ENCODE measurements at places on chromosomes 6 and 20.

DNA sequence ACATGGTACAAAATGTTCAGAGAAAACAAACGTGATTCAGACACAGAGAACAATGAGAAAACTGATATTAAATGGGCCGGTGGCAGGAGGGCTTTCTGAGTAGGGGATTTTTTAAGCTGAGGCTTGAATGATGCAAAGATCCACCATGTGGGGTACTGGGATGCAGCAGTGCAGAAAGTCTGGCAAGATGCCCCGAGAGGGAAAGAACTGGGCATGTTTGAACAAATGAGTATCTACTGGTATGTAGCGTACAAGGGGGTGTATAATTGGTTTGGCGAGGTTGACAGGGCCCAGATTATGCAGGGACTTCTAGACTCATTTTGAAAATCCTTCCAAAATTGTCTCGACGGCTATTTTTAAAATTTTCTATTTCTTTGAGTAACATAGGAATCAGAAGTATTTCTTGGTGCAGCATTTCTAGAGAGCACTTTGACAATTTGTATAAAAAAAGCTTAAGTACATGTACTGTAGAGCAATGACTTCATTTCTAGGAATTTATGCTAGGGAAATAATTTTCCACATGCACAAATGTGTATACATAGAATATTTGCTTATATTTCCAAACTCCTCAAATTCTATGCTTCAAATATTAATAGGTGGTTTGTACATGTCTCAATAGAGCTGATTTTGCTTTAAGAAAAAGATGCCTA, 119.6 kb upstream of the DOK5 start:
- peak; percentile 32 for DNase-seq

DNA sequence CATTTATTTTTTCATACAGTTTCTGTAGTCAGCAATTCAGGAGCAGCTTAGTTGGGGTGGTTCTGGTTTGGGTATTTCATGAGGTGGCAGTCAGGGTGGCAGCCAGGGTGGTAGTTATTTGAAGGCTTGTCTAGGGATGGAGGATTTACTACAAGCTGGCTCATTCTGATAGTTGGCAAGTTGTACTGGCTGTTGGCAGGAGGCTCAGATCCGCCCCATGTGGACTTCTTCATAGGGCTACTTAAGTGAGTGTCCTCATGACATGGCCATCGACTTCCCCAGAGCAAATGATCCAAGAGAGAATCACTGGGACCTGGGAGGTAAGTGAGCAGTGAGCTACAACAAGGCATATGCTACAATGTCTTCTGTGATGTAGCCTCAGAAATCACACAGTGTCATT, 22.4 kb upstream of the CDKAL1 start:
- no peak for DNase-seq

GRCh38 chr6:139029470-139030227, 1.1 kb downstream of the ABRACL start:
- peak; percentile 61 for DNase-seq

GRCh38 chr6:3271756-3272155, 13.0 kb downstream of the PSMG4 start:
- DNase-seq: no peak

DNA sequence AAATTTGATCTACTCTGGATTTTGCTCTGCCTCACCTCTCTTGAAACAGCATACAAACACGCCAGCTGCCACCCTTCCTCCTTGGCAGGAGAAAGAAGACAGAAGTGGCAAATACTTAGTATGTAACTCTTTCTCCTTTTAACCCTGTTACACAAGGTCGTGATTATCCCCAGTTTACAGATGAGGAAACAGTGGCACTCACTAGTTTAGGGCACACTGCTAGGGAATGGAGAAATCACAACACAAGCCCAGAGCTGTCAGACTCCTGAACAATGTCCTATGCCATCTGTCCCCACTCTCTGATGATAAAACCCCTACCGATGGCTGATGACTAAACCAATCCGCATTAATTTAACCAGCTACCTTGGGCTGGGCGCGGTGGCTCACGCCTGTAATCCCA, 79.7 kb downstream of the FGD2 start:
- no peak for DNase-seq

- no peak for DNase-seq
Measured at GRCh38 chr20:15921930-15922329, 651.3 kb downstream of the KIF16B start.

- DNase-seq: peak; percentile 33
Measured at GRCh38 chr6:113862112-113862511, 5.0 kb downstream of the MARCKS start.

- peak; percentile 34 for DNase-seq
Measured at GRCh38 chr6:156890627-156891314, 113.6 kb downstream of the ARID1B start.

- DNase-seq: peak; percentile 45
Measured at GRCh38 chr6:52415917-52416628, 4.1 kb upstream of the EFHC1 start.

- DNase-seq: no peak
Measured at GRCh38 chr6:107894809-107895396, 63.1 kb downstream of the SEC63 start.

DNA sequence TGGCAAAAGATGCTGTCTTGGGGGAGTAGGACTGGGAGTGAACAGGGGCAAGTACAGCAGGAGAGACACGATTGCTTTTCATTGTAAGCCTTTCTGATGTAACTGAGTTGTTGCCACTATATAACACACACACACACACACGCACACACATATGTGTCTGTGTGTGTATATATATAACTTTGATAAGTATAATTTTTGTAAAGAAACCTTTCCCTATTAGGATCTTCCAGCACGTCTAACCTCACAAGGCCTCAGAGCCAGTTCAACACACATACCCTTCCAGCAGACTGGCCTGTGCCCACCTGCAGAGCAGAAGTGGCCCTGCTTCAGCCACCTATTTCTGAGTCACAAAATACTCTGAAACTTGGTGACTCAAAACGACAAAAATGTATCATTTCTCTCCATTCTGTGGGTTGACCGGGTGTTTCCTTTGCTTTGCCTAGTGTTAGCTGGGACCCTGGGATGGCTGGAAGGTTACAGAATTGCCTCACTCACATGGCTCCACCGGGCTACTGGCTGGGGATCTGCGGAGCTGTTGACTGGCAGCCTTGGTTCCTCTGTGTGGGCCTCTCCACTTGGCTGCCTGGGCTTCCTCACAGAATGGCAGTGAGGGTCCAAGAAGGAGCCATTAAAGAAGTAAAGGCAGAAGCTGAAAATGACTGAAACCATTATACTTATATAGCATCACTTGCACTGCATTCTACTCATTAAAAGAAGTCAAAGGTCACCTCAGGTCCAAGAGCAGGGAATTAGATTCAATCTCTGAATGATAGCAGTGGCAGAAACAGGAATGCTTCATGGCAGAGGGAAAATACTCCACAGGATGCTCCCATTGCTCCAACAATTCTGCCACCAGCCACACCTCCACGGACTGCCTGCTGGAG, 126.4 kb downstream of the BANF2 start:
- no peak for DNase-seq

DNA sequence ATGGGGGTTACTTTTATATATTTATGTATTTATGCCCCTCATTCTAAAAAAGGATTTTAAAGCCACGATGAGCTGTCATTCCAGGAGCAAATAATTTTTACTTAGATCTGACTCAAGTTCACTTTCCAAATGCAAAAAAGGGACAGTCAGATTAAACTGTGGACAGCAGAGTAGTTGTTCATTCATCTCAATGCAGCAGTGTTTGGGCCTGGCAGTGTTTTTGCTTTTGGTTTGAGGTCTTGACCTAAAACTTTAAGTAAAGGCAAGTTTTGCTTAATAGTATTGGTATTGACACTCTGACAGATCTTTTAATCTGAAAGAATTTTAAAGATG, 13.9 kb downstream of the JARID2 start:
- DNase-seq: no peak

GRCh38 chr20:9040863-9041524, 27.9 kb upstream of the PLCB4 start:
- DNase-seq: peak; percentile 29

DNA sequence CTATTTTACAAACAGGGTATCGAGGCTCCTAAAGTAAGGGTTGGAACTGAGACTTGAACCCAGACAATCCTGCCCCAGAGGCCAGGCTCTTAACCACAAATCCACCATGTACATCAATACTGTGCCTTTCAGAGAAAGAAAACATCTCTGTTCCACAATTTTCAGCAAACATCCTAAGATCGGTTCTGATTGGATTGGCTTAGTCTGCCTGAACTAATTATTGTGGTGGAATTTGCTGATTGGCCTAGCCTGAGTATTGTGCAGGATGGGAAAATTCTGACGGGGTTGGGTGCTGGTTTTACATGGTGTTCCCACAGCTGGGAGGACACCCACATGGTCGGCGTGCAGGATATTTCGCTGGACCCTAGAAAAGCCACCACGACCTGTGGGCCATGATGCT, at the start of gene CLPSL1:
CLPSL1 (plus strand) TSS at position 301 of the 400 bp plus-strand sequence; CDS start at position 393, 92 bp downstream.
- DNase-seq: no peak

GRCh38 chr6:12010635-12011275, 1.4 kb upstream of the HIVEP1 start:
- DNase-seq: peak; percentile 53

DNA sequence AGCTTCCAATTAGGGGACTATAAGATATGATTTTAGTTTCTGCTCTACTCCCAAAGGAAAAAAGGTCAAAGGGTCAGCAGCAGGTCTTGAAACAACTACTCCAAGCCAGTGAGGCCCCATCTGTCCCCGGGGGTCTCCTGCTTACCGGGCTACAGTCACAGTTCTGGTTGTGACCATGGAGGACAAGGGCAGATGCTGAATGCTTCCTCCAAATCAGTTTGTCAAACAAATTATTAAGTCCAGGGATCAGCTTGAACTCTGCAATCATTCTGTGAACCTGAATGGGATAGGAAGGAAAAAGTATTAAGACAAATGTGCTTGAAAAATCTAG, 60.2 kb downstream of the MYH7B start:
- no peak for DNase-seq

- DNase-seq: no peak
Measured at GRCh38 chr20:41927189-41927588, 309.0 kb upstream of the CHD6 start.

- DNase-seq: peak; percentile 42
Measured at GRCh38 chr6:139713900-139714506, 339.6 kb upstream of the CITED2 start.

GRCh38 chr6:111658462-111659154, 52.9 kb upstream of the TRAF3IP2 start:
- peak; percentile 86 for DNase-seq

DNA sequence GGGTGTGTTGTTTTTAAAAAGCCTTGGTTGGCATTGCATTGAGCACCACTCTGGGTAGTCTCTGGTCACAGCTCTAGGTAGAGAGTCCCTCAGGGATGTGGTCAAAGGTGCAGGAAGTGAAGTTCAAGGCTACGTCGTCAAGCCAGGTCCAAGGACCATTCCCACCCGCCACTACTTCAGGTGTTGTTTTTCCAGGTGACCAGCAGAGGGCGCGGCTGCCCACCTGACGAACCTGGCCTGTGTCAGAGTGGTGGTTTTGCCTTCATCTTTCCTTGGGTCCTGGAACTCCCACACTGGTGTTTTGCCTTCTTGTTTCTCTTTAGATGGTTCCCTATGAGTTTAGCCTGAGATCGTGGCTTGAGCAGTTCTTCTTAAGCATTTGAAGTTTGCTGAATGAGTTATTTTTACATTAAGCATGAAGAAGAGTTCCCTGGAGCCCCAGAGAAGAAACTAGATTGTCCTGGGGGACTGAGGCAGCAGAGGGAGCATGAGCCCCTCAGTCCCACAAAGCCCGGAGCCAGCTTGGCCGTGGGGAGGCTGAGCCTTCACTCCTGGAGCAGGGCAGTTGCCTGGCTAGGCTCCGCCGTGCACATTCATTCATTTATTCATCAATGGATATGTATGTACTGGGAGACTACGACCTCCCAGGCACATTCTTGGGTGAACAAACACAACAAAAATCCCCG, 5.6 kb upstream of the PHACTR3 start:
- peak; percentile 1 for DNase-seq

- DNase-seq: peak; percentile 26
Measured at GRCh38 chr6:37433657-37434271, 743 bp downstream of the CMTR1 start.

- DNase-seq: no peak
Measured at GRCh38 chr20:6091661-6092060, 31.2 kb downstream of the FERMT1 start.

- no peak for DNase-seq
Measured at GRCh38 chr6:124885171-124885570, 77.1 kb upstream of the RNF217 start.

DNA sequence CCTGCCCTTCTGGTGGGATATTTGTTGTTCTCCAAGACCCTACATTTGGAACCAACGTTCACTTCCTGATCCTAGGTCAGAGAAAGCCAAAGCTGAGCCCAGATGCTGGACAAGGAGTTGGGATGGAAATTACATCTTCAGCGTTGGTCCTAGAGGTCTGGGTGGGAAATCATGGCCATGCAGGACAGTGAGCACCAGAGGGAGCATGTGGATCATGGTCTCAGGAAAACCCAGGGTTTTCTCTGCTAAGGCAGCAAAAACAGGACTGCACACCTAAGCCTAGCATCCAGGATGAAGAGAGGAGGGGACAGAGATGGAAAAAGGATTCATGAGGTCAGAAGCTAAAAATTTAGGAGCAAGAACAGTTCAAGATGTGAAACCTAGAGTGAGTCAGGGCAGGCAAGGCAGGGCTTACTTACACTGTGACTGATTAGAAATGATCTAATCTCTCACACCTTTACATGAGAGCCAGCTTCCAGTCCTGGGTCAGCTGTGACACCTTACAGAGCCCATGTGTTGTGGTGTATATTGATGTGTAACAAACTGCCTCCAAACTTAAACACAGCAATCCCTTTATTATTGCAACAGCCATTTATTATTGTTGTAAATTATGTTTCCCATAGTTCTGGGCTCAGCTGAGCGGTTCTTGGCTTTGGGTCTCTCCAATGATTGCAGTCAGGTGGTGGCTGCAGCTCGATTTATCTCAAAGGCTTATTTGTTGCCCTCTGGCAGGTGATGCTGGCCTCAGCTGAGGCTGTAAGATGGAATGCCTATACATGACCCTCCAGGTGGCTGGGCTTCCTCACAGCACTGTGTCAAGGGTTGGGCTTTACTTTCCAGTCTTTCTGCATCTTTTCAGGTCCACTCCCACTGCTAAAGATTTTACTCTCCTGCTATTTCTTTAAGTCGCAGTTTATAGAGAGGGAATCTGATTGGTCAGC, 6.5 kb downstream of the C20orf202 start:
- DNase-seq: peak; percentile 16

DNA sequence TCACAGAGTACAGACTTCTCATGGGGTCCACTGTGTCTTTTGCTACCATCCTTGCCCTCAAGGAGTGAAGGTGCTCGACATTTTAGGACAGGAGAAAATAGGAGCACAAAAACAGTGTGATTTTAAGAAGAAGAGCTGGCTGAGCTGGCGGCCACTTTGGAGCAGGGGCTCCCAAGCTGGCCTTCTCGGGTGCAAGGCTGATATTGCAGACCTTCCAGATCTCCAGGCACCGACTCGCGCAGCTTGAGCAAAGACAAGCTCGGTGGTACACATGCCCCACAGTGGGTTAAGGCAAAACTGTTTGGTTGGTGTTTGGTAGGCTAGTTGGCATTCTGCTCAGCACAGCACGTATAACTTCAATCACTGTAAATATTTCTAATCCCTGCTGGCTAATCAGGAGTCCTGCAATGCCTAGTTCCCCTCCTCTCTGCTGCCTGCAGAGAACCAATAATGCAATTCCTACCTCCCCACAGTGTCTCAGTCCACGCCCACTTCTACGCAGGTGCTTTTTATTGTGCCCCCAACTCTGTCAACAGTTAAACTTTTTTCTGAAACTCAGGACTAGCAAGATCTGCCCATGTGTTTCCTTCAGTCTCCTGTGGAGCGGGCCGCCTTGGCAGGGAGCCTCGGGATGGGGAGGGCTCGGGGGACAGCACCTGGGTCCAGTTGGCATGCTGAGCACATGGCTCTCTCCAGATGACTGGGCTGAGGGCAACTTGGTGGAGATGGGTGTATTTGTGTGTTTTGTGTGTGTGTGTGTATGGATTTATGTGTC, 12.7 kb upstream of the SMOC2 start:
- DNase-seq: no peak

GRCh38 chr6:15888798-15889772, 226.3 kb upstream of the DTNBP1 start:
- no peak for DNase-seq

Measured in fibroblast of the aortic adventitia (primary cell).